ENCODE measurements at places on chromosomes 5 and 9. TPM values are rescaled to one million over a fixed set of nuclear protein-coding genes. Genes with fewer than 3 reads are reported as not detected.
A peak's percentile ranks its signal among the peaks of the same experiment; 100 is the strongest.

DNA sequence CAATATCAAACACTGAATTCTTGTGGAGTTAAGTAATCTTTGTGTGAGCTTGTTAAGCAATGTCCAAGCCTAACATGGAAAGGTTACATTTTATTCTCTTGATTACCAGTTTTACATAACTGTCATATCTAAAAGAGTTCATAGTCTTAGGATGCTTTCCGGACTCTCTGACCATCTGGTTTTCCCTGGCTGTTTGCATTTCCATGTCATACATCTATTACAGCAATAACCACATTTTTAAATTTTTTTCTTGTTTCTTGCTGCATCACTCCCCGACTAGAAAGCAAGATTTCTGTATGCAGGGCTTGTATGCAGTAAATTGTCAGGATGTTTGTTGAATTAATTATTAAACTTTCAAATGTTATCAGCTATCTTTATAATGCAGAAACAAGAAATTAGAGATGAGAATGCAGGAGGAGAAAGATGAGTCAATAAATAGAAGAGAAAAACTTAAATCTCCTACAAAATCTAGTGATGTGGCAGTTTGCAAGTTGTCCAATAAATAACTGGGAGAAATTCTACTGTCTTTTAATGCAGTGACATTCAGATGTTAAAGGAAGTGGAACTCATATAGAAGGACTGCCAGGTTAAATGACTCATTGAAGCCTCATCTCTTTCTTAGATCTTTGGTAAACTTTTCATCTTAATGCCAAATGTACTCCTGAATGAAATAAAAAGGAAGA is 179.6 kb upstream of the SGCD start:
- H3K4me1 ChIP-seq: peaks cover 6% of the 10 kb centered on the region
- no peaks in the 10 kb centered on the region for H3K36me3 ChIP-seq
- H3K27me3 ChIP-seq: no peaks in the 10 kb centered on the region

The PTGS1 gene
- total RNA-seq: 8.2 TPM

DNA sequence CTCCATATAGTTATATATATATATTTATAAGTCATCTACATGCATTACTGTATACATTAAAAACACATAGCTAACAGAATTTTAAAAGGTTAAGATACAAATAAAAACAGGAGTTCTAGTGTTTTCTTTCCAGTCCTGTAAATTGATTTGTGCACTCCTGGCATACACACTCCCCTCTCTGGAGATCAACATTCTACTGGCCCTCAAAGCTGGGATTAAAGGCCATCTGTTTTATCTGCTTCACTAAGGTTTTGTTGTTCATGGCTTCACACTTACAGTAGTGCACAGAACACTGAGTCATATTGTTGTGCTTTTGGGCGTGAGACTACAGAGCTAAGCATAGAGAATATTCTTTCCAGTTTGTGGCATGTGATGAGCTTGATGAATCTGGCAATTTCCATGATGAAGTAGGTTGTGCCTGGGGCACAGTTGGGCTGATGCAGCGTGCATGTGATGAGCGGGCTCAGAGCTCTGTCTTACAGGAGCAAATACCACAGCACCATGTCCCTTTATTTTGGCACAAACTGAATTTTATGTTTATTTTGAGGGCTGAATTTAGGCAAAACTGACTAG is 98.2 kb downstream of the TAF11L14 start:
- H3K27me3 ChIP-seq: peaks cover 2% of the 10 kb centered on the region
- no peak overlapping the region for H3K4me3 ChIP-seq

DNA sequence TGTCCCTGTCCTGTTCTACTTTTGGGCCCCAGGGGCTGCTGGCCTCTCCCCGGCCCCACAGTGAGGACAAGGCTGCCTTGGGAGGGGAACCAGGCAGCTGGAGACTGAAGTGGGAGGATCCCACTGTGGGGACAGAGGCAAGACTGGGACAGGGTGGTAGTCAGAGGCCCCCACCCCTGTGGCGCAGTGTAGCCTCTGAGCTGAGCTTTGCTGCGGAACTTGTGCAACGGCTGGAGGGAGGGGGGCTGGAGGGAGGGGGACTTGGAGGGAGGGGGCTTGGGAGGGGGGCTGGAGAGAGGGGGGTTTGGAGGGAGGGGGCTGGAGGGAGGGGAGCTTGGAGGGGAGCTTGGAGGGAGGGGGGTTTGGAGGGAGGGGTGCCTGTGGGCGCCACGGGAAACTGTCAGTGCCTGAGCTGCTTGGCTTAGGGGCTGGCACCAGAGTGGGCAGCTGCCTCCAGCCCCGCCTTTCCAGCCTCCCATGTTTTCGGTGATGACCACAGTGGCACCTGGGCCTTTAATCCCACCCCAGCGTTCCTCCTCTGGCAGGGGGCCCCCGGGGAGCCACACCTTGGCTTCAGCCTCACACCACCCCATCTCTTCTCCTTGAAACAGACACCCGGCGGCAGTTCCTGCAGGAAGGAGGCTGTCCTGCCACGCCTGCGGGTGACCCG is 2.3 kb upstream of the FUT7 start:
- H3K4me3 ChIP-seq: no peak overlapping the region
- H3K27ac ChIP-seq: no peak overlapping the region
- no peaks in the 10 kb centered on the region for H3K27me3 ChIP-seq
- no peak for DNase-seq
- no peaks in the 10 kb centered on the region for H3K36me3 ChIP-seq

The FOXD1 gene
- total RNA-seq: 0.09 TPM

- H3K4me1 ChIP-seq: no peaks in the 10 kb centered on the region
- no peak overlapping the region for H3K4me3 ChIP-seq
- H3K36me3 ChIP-seq: no peaks in the 10 kb centered on the region
- peak; percentile 24 for DNase-seq
Measured at GRCh38 chr9:135303280-135303647, 176.3 kb upstream of the PPP1R26 start.

DNA sequence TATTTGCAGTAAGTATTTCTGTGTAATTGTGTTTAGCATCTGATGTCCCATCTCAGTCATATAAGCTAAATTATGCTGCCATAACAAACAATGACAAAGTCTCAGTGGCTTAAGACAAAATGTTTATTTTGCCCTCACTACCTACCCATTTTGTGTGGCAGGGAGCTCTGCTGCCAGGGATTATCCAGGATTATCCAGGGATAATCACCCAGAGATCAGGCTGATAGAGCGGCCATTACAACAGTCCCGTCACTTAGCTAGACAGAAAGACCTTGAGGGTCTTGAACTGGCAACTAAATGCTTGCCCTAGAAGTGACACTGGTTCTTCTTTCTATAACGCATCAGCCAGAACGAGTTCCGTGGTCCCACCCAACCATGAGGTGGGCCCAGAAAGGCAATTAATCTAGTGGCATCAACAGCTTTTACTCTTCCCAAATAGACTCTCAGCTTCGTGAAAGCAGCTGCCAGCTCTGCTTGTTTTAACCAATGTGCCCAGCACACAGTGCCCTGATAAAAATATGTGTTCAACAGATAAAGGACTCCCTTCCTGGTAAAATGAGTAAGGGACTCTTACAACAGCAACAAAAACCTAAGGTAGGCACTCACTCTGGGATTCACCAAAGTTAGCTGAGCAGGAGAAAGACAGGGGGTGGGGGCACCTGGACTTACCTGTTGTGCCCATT is 22.8 kb downstream of the CCDC69 start:
- no peak overlapping the region for H3K4me3 ChIP-seq
- H3K27ac ChIP-seq: no peak overlapping the region
- no peaks in the 10 kb centered on the region for H3K27me3 ChIP-seq
- no peaks in the 10 kb centered on the region for H3K4me1 ChIP-seq
- H3K36me3 ChIP-seq: no peaks in the 10 kb centered on the region

The C9orf153 gene
- total RNA-seq: 0.41 TPM

DNA sequence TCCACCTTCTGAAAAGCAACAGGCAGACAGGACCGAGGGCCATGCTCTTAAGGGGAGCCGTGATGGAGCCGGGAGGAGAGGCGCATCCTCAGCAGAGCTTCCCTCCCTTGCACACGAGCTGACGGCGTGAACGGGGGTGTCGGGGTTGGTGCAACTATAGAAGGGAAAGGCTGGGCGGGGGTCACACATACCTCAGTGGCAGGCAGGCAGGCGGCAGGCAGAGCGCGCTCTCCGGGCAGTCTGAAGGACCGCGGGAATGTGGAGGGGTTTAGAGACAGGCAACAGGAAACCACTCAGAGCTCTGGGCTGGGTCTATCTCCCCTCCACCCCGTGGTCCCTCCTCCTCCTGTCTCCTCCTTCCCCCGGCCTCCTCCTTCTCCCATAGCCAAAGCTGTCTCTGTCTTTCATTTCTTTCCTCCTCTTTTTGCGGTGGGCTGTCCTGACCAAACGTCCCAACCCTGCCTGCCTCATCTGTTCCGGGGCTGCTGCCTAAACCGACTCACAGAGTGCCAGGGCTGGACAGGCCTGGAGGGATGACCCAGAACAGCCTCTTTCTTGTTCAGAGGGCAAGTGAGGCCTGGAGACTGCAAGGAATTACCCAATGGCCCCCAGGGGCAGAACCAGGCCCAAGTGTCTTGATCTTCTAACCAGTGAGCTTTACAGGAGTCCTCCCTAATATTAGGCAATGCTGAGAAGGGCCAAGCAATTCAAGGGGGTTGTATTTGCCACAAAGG is at the start of gene SPARC:
Gene SPARC (minus strand): TSS at position 242 of the 734 bp plus-strand sequence. CDS start 10,727 bp downstream, outside the sequence.
- DNase-seq: peak; percentile 82
- peaks cover 40% of the 10 kb centered on the region for H3K4me1 ChIP-seq
- H3K27ac ChIP-seq: peak within 1 kb of the TSS; percentile 98
- H3K4me3 ChIP-seq: peak within 1 kb of the TSS; percentile 91
- no peaks in the 10 kb centered on the region for H3K27me3 ChIP-seq

- no peak for DNase-seq
- no peaks in the 10 kb centered on the region for H3K36me3 ChIP-seq
Measured at GRCh38 chr5:16976625-16977008, 40.5 kb upstream of the MYO10 start.

DNA sequence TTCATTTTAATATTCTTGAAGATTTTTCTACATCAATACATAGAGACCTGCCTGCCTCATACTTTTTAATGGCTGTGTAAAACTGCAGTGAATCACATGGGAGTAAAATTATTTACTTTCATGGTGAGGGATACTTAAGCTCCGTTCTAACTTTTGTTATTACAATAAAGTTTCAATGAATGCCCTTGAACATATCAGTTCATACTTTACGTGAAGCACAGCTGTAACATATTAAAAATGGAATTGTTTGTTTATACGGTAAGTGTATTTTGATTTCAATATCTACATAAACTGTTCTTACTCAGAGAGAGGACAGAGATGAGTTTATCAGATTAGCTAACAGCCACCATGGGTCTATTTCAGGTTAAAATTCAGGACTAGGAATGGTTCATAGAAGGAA is 155.1 kb downstream of the NR3C1 start:
- DNase-seq: no peak
- no peaks in the 10 kb centered on the region for H3K36me3 ChIP-seq
- no peak overlapping the region for H3K4me3 ChIP-seq
- H3K27me3 ChIP-seq: no peaks in the 10 kb centered on the region

The PRDM9 gene
- not detected for total RNA-seq

DNA sequence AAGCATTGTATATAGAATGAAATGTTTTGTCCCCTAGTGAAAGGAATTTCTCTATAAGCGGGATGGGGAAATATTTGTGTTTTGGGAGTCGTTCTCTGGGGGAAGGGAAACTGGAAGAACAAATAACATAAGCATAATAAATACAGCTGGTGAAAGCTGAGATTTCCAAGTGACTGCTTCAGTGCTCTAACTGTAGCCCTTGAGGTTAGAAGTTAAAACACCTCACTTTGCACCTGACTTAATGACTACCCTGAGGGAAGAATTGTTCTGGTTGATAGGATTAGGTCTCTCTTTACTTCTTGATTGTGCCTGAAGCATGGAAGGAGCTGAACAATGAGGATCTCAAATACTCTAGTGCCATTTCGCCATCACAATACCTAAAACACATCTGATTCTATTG is 307.4 kb downstream of the MAN2A1 start:
- no peak overlapping the region for H3K27ac ChIP-seq
- H3K4me1 ChIP-seq: peaks cover 4% of the 10 kb centered on the region
- no peak for DNase-seq
- no peaks in the 10 kb centered on the region for H3K36me3 ChIP-seq
- no peak overlapping the region for H3K4me3 ChIP-seq
- H3K27me3 ChIP-seq: peaks cover 2% of the 10 kb centered on the region

DNA sequence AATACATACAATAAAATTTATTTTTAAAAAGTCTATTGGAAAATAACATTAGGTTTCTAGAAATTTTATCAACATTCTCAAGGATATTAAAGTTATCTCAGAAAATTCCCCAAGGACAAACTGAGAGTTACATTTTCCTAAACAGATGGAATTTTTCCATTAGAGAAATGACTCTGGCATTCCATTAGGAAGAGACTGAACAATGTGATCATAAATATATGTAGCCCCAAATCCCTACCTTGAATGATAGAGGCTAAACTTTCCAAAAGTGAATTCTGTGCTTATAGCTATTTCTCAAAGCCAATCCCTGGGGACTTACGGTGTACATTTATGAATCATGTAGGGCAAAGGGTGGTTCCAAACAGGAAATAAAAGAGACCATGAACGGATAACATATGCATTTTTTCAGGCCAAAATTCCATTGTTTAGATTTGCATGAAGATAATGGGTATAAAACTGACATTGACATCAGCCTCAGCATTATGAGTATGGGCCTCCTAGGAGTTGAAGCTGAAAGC is 1181.0 kb upstream of the DMAC1 start:
- H3K27me3 ChIP-seq: no peaks in the 10 kb centered on the region
- H3K27ac ChIP-seq: no peak overlapping the region
- no peaks in the 10 kb centered on the region for H3K36me3 ChIP-seq
- no peak for DNase-seq
- H3K4me3 ChIP-seq: no peak overlapping the region

The GOLM1 gene
- 106 TPM for total RNA-seq

The EMB gene
- total RNA-seq: 17.7 TPM

DNA sequence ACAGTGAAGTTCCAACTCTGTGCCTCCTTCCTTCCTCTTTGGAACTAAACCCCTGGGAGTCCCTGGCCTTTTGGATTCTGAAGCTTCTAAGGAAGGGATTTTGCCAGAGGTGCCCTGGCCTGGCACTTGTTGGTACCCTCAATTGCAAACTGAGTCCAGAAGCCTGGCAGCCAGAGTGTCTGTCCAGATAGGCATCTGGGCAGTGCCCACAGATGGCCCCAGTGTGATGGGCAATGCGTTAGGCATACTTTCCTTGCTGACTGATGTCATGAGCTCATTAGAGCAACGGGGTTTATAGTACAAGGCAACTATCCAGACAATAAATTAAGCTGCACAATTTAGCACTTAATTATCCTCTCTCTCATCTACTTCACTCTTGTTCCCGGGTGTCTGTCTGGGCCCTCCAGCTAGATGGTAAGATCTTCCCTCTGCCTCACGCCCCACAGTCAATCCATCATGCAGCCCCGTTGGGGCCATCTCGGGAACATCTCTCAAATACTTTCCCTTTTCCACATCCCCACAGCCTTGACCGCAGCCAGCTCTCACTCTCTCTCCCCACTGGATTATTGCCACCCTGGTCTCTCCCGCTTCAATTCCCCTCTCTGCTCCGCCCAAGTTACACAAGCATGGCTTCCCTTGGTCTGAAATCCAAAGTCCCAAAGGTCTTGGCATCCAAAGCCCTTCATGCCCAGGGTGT is 157.5 kb upstream of the SMIM23 start:
- no peak for DNase-seq
- peaks cover 66% of the 10 kb centered on the region for H3K27me3 ChIP-seq
- peaks cover 21% of the 10 kb centered on the region for H3K4me1 ChIP-seq
- no peaks in the 10 kb centered on the region for H3K36me3 ChIP-seq
- no peak overlapping the region for H3K27ac ChIP-seq

The SLC36A2 gene
- total RNA-seq: not detected
